Activated CD8-positive, alpha-beta memory T cell treated with anti-CD3 and anti-CD28 coated beads for 24 hours (primary cell): ENCODE measurements at places on chromosomes 4 and X.

GRCh38 chrX:150158554-150159332 lies 204.4 kb upstream of the MAMLD1 start:
- DNase-seq: no peak

DNA sequence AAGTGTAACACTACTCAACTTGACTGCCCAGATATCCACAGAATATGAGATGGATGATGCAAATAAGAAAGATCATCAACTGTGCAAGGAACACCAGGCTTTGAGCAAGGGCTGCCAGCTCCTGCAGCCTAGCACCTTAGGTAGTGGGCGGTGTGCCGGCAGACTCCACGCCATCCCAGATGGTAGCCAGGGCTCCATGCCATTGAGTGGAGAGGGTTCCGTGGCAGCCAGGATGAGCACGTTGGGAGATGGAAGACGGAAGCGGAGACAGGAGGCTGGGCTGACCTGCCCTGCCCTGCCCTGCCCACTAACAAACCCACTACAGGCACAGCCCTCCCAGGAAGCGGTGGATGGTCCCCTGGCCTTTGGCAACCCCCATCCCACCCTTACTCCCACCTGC lies 51.9 kb downstream of the TMPRSS11F start:
- DNase-seq: no peak

DNA sequence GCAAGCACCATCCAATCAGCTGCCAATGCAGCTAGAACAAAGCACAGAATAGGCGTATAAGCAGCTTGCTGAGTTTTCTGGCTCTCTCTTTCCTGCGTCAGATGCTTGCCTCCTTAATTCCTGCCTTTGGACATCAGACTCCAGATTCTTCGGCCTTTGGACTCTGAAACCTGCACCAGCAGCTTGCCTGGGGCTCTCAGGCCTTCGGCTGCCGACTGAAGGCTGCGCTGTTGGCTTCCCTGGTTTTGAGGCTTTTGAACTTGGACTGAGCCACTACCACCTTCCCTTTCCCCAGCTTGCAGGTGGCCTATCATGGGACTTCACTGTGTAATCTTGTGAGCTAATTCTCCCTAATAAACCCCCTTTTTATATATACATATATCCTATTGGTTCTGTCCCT lies 6.1 kb downstream of the TMEM192 start:
- DNase-seq: no peak

- DNase-seq: peak; percentile 81
Observed at GRCh38 chrX:16786791-16787735, 797 bp downstream of the TXLNG start.

DNA sequence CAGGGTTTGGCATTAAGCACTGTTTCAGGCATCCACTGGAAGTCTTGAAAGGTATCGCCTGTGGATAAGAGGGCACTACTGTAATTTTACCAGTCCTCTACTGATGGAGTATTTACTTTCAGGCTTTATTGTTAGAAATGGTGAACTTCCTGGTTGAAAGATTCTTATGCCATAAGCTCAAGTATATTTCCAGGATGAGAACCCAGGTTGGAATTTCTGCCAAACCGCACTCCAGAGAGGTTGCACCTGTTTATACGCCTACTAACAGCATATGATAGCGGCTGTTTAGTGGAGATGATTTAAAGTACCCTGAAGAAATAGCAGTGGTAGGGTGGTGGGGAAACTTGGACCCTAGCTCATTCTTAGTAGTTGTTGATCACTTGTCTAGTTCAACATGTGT lies 9.9 kb downstream of the FNIP2 start:
- no peak for DNase-seq

DNA sequence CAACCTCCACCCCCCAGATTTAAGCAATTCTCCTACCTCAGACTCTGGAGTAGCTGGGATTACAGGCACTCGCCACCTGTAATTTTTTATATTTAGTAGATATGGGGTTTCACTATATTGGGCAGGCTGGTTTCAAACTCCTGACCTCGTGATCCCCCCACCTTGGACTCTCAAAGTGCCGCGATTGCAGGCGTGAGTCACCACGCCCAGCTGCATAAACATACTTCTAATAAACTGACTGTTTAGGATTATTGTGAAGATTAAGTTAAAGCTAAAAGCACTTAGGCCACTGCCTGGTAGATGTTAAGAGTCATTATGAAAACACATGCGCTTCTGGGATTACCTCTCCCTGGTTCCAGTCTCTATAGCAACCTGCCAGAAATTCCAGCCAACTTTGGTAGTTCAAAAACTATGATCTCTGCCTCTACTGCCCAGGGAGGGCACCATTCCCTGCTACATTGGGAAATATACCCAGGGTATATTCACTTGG lies 30.2 kb upstream of the GRIA3 start:
- DNase-seq: no peak

GRCh38 chr4:24840826-24841543 lies 45.6 kb downstream of the SOD3 start:
- no peak for DNase-seq
